Mesenchymal stem cell (in vitro differentiated cells and primary cell): ENCODE measurements at places on chromosomes 12 and 14.
A peak's percentile ranks its signal among the peaks of the same experiment; 100 is the strongest.

- DNase-seq = peak; percentile 2
Observed at GRCh38 chr12:45464699-45465098, 248.8 kb downstream of the ANO6 start.

DNA sequence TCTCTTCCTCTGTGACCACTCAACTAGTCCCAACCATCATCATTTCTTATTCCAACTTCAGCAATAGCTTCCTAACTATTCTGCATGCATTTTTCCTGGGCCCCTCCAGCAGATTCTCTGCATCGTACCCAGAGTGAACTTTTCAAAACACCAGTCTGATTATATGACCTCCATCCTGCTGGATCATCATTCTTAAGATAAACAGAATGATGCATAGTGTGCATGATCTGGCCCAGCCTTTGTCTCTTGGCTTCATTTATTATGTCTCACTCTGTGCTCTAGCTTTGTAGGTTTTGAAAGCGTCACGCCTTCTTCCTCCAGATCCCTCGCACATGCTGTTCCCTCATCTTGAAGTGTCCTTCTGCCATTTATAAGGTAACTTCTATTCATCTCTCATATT is 46.3 kb upstream of the SLC38A4 start:
- no peak for DNase-seq

DNA sequence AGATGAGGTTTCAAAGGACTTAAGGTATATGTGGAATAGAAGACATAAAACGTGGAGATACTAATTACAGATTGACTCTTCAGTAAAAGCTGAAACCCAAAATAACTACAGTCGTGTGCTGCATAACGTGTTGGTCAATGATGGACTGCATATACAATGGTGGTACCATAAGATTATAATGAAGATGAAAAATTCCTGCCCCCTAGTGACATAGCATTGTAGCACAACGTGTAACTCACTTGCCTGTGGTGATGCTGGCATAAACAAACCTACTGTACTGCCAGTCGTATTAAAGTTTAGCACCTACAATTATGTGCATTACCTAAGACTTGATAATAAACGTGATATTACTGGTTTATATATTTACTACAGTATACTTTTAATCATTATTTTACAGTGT is 150.3 kb downstream of the LRRK2 start:
- no peak for DNase-seq

GRCh38 chr12:46950094-46950493 is 124.3 kb upstream of the SLC38A4 start:
- no peak for DNase-seq

DNA sequence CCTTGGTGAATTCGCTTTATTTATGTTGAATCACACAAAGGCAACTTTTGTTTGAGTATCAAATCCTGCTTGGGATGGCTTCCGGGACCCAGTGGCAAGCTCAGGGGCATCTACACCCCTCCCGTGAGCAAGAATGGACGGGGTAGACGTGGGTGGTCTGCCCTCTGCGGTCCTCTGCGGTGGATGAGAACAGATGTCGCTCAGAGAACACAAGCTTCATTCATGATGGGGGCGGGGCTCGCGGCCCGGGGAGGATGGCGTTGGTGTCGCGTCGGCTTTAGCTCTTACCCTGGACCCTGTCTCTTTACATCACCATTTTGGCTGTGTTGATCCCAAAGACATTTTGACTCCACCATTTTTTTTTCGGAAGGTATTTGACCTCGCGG is 158.5 kb upstream of the RTL1 start:
- no peak for DNase-seq

DNA sequence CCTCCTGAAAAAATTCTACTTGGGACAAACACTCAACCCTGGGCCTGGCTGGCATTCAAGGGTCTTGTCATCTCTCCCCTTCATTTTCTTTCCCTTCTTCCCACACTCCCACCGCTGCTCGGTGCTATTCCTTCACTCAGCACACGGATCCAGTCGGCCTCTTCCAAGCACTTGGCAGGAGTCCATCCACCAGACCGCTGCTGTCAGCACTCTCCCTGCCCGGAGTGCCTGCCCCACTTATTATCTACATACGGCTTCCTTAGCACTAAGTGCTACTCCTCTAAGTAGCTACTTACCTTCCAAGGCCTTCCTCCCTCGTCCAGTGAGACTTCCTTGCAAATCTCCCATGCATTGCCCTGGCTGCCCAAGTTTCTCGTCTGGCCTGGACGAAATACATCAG is 29.8 kb downstream of the CALM1 start:
- peak; percentile 15 for DNase-seq

GRCh38 chr12:19575337-19576243 is 136.3 kb downstream of the AEBP2 start:
- peak; percentile 80 for DNase-seq

DNA sequence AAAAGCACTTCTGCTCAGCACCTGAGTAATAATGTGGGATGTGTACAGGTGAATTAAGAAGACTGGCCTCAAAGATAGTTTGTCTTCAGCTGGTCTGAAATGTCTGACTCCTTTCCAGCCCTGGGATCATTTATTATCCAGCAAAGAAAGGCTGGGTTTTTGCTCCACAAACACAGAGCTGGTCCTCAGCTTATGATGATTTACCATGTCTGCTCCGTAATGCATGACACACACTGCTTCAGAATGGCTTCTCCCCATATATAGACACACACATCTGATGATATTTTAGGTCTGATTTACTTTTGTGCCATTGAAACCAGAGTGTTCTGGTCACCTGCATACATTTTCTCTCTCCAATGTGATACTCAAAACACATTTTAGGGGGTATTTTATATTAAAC is 225.0 kb downstream of the SLC25A21 start:
- DNase-seq = no peak

DNA sequence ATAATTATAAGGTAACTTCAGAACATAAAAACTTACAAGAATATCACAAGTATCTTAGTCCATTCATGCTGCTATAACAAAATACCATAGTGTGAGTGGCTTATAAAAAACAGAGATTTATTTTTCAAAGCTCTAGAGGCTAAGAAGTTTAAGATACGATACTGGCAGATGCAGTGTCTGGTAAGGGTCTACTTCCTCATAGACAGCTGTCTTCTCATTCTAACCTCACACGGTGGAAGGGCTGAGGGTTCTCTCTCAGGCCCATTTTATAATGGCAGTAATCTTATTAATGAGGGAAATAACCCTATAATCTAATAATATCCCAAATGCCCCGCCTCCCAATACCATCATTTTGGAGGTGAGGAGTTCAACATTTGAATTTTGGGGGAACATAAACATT is 23.7 kb upstream of the OSBPL8 start:
- DNase-seq = no peak

DNA sequence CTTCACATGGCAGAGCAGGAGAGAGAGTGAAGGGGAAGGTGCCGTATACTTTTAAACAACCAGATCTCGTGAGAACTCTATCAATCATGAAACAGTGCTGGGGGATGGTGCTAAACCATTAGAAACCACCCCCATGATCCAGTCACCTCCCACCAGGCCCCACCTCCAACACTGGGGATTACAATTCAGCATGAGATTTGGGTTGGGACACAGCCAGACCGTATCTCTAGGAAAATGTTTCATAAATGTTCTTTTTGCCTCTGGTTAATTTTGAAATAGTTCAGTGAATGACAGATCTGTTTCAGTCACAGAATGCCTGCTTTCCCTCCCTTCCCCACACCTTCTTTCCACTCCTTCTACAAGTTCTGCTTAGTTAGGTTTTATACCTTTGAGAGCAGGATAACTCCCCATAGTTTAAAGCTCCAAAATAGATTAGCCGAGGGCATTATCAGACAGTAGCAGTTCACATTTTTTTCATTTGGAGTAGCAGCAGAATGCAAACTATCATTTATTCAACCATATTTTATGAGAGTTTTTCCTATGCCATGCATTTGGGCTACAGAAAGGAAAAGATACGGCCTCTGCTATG is 27.1 kb downstream of the PELI2 start:
- no peak for DNase-seq
